Uterus (tissue), 4 donors: ENCODE measurements at places on chromosomes 2 and 18. TPM values are rescaled to one million over a fixed set of nuclear protein-coding genes. Genes with fewer than 3 reads are reported as not detected.

Gene TM4SF20
- not detected for total RNA-seq

Gene REG3A
- total RNA-seq, result not detected

DNA sequence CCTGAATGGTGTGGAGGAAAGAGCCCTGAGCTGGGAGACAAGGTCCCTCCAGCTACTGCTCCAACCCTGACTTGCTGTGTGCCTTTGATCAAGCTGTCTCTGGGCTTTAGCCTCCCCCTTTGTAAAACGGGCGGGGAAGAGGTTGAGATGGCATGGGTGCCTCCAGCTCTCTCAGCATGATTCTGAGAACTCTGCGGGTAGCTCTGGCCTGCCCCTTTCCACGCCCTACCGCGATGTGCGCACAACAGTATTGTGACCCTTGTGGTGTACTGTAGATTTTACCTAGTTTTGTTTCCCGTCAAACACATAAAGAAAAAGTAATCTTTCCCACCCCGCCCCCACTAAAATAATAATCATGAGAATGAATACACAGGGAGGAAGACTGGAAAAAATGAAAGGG is 5.3 kb downstream of the CD8A start:
- no peaks in the 10 kb centered on the region for H3K36me3 ChIP-seq
- H3K4me3 ChIP-seq, result no peak overlapping the region
- no peak for DNase-seq
- no peak overlapping the region for H3K27ac ChIP-seq

DNA sequence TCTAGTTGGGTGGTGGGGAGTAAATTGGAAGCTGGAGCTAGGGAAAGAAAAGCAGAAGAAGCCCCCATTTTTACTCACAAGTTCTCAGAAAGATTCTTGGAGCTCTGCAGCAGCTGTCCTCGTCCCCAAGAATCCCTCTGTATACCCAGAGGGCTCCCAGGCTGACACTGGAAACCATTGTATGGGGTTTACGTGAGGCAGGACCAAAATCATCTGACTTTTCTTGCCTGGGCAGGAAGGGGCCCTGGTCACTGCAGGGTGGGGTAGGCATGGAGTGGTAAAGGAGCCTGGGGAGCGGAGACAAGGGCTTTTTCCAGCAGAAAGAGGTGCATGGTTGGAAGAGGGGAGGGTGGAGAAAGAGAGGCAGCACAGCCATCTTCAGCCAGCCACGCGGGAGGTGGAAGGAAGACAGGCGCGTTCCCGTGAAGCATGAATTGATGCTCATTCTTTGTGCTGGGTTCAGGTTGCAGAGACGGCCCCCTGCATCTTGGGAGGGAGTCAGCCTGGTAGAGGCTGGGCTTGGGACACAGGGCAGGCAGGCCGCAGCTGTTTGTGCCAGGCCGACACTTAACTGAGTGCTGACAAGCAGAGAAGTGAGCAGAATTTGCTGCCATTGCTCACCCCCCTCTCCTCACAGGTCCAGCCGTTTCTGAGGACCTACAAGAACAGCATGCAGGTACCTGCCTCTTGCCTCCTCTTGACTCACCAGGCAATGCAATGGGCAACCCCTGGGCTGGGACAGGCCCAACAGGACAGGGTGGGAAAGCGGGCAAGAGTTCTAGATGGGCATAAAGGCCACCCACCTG is 94.8 kb downstream of the PLB1 start:
- no peaks in the 10 kb centered on the region for H3K36me3 ChIP-seq
- no peak overlapping the region for H3K4me3 ChIP-seq
- H3K27me3 ChIP-seq, result no peaks in the 10 kb centered on the region
- no peak overlapping the region for H3K27ac ChIP-seq
- DNase-seq, result no peak

- no peak for DNase-seq
- H3K36me3 ChIP-seq, result no peaks in the 10 kb centered on the region
- H3K27me3 ChIP-seq, result no peaks in the 10 kb centered on the region
Observed at GRCh38 chr2:188695953-188696352, 278.2 kb upstream of the COL3A1 start.
